ENCODE measurements at places on chromosomes 3 and 15.

DNA sequence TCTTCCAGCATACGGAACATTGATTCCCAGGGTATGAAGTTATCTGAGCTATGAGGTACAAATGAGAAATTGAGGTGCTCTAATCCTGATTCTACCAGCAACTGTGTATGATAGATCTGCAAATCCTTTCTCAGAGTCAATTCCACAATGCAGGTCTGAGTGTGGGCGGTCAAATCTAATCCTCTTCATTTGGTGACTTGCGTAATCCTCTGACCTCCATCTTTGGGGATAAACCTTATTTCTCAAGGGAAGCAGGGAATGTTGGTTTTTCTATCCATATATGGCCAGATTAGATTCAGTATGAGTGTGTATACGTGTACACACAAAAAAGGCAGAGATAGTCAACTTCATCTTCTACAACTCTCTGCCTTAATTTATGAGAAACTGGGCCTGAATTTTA, 348.4 kb upstream of the IL12A start:
- no peak for DNase-seq

DNA sequence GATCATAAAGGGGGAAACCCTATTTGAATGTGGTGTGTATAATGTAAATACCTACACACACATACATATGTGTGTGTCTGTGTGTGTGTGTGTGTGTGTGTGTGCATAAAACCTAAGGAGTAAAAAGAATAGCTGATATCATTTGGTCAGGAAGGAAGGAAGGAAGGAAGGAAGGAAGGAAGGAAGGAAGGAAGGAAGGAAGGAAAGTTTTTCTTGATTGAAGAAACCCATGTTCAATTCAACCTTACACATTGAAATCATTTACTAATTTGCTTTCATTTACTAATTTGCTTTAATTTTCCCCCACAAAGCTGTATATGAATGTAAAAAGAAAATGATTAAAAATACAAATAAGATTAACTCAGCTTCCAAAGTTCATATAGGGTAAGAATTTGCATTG, 386.6 kb downstream of the ROBO2 start:
- no peak for DNase-seq

- DNase-seq, result no peak
Observed at GRCh38 chr3:142934128-142934886, 29.2 kb downstream of the PAQR9 start.

- DNase-seq, result peak; percentile 40
Observed at GRCh38 chr3:180036092-180036670, 556 bp downstream of the PEX5L start.

GRCh38 chr3:64444490-64445108, 219.3 kb upstream of the PRICKLE2 start:
- DNase-seq, result no peak

- DNase-seq, result no peak
Observed at GRCh38 chr3:32438596-32439344, 47.1 kb downstream of the CMTM7 start.

DNA sequence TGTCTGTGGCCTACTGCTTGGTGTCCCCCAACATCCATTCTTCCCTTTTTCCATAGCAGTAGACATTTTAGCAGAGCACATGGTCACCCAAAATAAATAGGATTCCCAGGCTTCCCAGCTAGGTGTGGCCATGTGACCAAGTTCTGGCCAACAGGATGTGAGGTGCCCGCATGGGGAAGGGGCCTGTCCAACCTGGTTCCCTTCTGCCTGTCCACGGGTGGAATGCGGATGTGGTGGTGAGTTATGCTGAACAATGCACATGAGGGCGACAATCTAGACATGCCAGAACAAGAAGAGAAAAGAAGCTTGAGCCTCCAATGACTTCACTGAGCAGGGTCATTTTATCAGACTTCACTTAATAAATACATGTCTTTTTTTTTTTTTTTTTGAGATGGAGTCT, 77.6 kb upstream of the DLG1 start:
- DNase-seq, result no peak

DNA sequence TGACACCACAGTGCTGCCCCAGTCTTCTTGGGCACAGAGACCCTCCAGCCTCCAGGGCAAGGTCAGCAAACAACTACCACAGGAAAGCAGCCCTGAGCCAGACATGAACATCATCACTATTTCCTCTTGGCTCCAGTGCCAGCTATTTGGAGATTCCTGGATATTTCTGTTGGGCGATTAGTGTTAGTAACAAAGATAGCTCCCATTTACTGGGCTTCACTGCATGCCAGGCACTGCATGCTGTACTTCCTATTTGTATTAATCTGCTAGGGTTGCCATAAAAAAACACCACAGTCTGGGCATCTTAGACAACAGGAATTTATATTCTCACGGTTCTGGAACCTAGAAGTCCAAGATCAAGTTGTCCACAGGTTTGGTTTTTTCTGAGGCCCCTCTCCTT, 255.1 kb upstream of the STT3B start:
- no peak for DNase-seq

GRCh38 chr3:124325248-124325647, 333.3 kb upstream of the ROPN1 start:
- DNase-seq, result no peak

GRCh38 chr3:38994251-38994650, 57.5 kb downstream of the SCN11A start:
- DNase-seq, result no peak

GRCh38 chr15:60620708-60621107, 141.8 kb upstream of the ICE2 start:
- no peak for DNase-seq

DNA sequence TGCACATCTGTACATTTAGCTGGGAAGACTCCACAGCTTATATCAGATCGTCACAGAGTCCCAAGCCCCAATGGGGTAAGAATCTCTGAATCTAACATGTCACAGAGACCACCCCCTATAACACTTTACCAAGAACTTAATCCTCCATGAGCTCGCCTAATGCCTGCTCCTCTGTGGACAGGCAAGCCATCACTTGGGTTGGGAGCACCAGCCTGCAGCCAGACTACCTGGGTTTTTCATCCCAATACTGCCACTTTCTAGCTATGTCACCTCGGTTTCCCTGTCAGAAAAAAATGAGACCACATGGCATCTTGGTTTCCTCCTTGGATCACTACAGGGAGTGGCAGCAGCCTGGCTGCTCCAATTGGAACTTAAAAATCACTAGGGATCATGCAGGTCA, 277.9 kb upstream of the TLE3 start:
- DNase-seq, result no peak

DNA sequence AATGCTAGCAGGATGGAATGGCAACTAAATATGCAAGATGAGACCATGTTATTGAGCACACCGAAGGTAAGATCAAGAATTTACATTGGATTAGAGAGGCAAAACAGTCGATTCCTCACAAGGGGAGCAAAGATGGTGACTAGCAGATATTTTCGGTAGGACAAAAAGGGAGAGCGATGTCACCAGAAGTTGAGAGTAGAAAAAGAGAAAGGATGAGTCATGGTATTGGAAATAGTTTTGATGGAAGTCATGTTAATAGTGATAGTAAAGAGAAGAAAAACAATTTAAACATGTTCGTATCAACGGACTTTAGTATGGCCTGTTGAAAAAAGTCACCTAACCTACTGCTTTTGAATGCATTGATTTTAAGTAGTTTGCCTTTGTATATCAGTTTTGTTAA, 55.0 kb downstream of the UBE2E2 start:
- no peak for DNase-seq

GRCh38 chr15:74454764-74455500, 6.0 kb downstream of the UBL7 start:
- DNase-seq, result no peak

DNA sequence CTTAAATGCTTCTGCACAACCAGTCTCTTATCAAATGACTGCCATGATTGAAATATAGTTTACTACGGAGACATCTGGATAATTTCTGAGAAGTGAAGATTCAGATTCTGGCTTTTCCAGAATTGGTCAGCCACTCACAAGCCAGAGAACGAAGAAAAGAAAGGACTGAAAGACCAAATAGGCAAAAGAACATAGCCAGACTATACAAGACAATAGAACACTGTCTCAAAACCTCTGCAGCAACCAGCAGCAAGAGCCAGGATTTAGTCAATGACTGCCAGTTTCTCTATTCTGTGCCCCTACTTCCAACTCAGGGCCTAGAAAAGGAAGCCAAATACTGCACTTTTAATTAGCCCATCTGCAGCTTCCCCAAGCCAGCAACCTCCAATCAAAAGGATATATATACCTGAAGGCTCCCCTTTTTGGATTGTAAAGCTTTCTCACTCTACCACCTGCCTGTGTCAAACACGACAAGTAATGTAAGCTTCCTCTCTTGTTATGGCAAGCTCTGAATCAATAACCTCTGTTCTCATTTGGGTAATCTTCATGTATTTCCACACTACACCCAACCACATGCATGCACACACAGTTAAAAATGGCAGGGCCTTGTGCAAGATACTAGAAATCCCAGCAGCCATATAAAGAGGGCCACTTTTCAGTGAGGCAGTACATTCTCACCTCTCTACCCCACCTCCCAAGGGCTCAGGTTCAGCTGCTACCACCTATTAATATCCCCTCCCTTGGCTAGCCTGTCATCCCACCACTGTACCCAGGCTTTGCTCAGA, 97.1 kb downstream of the ERC2 start:
- DNase-seq, result no peak

- no peak for DNase-seq
Observed at GRCh38 chr3:194622621-194623340, 10.4 kb downstream of the TMEM44 start.

DNA sequence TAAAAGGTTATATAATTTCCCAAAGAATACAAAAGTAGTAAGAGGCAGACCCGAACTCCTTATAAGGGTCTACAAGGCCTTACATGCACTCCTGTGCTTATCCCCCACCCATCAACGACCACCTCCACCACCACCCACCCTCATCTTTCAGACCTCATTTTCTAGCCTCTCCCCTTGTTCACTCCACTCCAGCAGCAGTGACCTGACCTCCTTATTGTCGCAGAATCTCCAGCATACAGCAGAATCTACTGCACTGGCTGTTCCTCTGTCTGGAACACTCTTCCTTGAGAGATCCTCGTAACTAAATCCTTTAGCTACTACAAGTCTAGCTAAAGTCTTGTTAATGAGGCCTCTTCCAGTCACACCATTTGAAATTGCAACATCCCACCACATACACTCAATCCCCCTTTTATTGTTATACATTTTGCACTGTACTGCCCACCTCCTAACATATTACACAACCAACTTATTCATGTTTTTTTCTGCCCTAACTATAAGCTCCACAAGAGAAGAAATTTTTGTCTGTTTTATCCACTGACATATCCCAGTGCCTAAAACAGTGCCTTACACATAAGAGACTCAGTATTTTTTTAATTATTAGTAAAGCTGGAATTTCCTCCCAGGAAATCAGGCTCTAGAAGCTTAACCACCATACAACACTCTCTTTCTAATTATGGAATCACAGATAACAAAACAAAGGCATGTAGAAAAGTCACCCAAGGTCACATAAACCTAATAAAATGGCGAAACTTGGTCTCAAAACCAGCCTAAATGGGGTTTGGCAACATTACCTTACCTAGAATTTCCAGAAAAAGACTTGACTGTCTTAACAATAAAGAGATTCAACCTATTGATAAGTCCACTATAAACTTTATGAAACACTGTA, 40.2 kb downstream of the ZNF148 start:
- DNase-seq, result no peak

DNA sequence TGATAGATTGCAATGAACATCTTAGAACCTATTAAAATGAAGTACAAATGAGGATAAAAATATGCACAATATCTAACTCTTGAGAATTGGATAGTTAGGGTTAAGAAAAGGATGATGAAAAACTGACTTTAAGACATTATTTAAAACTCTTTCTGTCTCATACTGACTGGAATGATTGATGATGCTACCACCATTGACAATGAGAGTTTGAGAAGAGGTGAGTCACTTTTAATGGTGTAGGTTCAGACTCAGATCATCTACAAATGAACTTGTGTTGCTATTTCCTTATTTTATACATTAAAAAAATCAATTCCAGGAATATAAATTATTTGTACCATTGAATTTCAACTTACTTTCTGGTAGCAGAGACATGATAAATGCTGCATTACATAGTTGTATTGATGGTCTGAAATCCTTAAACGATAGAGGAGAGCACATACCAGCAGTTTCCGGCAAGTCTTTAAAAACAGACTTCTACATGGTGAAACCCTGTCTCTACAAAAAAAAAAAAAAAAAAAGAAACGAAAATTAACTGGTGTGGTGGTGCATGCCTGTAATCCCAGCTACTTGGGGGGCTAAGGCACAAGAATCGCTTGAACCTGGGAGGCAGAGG, 409.0 kb downstream of the OTOL1 start:
- DNase-seq, result no peak

GRCh38 chr3:72957297-72957696, 39.3 kb upstream of the PPP4R2 start:
- no peak for DNase-seq

DNA sequence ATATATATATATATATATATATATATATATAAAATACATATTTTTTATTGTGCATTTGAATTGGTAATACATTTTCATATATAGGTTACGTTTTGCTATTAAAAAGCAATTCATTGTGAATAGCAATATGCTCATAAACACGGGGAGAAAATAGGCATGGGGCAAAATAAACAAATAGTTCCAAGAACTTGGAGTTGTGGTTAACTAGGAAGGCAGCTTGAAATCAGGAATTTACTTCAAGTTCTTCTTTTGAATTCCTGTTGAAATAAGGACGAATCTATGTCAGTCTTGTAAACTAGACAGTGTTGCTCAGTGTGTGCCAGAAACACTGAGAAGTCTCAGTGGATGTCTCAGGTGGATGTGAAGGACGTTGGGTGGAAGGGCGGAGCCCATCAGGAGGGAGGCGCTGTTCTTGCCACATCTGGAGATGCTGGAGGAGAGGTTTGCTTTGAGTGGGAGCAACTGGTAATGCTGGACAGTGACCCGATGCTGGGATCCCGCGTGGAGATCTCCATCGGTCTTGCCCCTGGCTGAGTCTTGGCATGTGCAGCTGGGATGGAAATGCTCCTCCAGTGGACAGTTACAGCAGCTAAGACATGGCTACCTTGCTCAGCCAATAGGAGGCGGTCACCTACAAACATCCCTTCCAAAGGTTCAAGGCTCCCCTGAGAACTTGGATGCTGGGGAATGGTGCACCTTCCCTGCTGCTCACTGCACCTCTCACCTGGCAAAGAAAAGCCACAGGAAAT, 2.5 kb downstream of the IL16 start:
- no peak for DNase-seq

DNA sequence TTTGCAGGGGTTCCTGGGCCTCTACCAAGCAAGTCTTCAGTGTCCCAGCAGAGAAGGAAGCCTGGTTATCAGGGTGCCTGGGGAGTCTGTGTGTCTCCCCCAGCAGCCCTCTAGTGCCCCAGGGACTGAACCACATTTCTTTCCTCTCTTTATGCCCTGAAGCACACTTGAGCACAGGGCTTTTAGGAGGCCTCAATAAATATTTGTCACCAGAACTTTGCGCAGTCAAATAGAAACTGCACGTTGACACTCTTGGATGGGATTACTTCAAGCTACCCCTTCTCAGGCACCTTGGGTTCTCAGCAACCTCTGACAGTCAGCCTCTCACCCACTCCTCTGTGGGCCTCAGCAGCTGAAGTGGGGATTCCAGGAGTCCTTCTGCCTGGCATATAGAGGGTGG, 226.6 kb upstream of the HES1 start:
- no peak for DNase-seq

Data from NCI-H524 treated with DMSO at 0.1 percent for 48 hours (cell line).